ENCODE measurements at places on chromosomes 1 and 21.

GRCh38 chr1:202167708-202168415 lies 7.5 kb upstream of the PTPN7 start:
- DNase-seq, result no peak
- peaks cover 17% of the 10 kb centered on the region for H3K27me3 ChIP-seq
- H3K36me3 ChIP-seq, result no peaks in the 10 kb centered on the region
- H3K4me3 ChIP-seq, result no peak overlapping the region
- no peak overlapping the region for H3K27ac ChIP-seq
- peaks cover 44% of the 10 kb centered on the region for H3K4me1 ChIP-seq

DNA sequence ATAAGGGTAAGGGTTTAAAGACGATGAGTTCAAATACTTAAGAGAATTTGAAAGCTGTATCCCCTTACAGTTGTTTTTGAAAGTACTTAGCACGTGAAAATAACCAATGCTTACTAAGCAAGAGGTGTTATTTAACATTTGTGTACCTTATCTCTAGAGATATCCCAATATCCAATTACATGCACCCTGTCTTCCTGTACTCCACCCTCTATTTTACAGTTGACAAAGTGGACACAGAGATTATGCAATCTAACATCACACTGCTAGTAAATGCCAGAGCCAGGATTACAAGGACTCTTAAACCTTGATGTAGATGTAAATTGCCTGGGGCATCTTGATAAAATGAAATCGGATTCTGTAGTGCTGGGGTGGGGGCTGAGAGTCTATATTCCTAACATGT lies 72.0 kb downstream of the GDAP2 start:
- H3K27ac ChIP-seq, result no peak overlapping the region
- no peak overlapping the region for H3K4me3 ChIP-seq
- no peaks in the 10 kb centered on the region for H3K36me3 ChIP-seq
- H3K4me1 ChIP-seq, result no peaks in the 10 kb centered on the region
- H3K27me3 ChIP-seq, result no peaks in the 10 kb centered on the region

- H3K36me3 ChIP-seq, result no peaks in the 10 kb centered on the region
- peaks cover 14% of the 10 kb centered on the region for H3K27me3 ChIP-seq
- DNase-seq, result no peak
- no peak overlapping the region for H3K4me3 ChIP-seq
- no peaks in the 10 kb centered on the region for H3K4me1 ChIP-seq
Measured at GRCh38 chr1:165290148-165290547, 66.4 kb downstream of the LMX1A start.

- H3K27me3 ChIP-seq, result peaks cover under 1% of the 10 kb centered on the region
- DNase-seq, result no peak
- no peak overlapping the region for H3K4me3 ChIP-seq
- no peaks in the 10 kb centered on the region for H3K36me3 ChIP-seq
Measured at GRCh38 chr1:228987286-228987685, 252.0 kb downstream of the RHOU start.

DNA sequence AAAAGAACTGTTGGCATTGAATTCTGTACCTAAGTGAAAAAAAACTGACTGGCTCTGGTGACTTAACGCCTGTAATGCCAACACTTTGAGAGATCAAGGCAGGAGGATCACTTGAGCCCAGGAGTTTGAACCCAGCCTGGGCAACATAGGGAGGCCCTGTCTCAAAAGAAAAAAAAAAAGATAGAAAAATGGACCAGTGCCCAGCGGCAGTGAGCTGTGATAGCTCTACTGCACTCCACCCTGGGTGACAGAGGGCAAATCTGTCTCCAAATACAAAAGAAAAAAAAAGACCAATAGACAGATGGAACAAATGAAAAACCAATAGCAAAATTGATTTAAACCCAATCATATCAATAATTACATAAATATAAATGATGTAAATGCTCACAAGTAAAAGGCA lies 674 bp upstream of the AKR7A3 start:
- DNase-seq, result no peak
- H3K27me3 ChIP-seq, result peaks cover 31% of the 10 kb centered on the region
- H3K27ac ChIP-seq, result no peak overlapping the region

DNA sequence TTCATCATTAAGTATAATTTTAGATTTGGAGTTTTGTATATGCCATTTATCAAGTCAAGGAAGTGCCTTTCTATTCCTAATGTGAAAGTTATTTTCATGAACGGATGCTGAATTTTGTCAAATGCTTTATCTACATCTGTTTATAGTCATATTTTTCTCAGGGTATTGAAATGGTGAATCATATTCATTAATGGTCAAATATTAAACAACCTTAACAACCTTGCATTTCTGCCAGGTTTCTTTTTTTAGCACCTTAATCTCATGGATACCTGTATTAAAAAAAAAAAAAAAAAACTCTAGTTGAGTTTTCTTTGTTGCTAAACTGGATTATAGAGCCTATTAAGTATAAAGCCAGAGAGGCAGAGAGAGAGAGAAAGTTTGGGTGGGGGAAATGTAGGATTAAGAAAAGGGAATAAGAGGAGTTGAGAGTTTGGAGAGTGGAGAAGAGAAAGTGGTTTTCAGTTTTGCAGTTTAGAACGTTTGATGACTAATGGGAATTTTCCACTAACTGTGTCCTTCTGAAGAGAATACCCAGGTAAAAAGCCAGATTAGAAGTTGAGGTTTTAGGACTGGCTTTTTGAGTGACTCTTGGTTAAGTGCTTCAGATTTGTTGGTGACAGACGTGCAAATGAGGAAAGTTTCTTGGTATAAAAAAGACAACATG lies 305.0 kb downstream of the HLX start:
- H3K27me3 ChIP-seq, result no peaks in the 10 kb centered on the region
- no peak for DNase-seq
- no peaks in the 10 kb centered on the region for H3K36me3 ChIP-seq
- no peaks in the 10 kb centered on the region for H3K4me1 ChIP-seq
- H3K27ac ChIP-seq, result no peak overlapping the region

GRCh38 chr1:36346741-36347370 lies 23.4 kb upstream of the EVA1B start:
- H3K27me3 ChIP-seq, result no peaks in the 10 kb centered on the region
- no peak for DNase-seq
- H3K4me3 ChIP-seq, result no peak overlapping the region
- H3K36me3 ChIP-seq, result peaks cover 34% of the 10 kb centered on the region
- peak overlapping the region; percentile 2 for H3K27ac ChIP-seq

- no peak overlapping the region for H3K27ac ChIP-seq
- H3K4me1 ChIP-seq, result no peaks in the 10 kb centered on the region
- no peak overlapping the region for H3K4me3 ChIP-seq
- DNase-seq, result no peak
- no peaks in the 10 kb centered on the region for H3K36me3 ChIP-seq
- H3K27me3 ChIP-seq, result peaks cover 3% of the 10 kb centered on the region
Measured at GRCh38 chr1:209443361-209443931, 140.1 kb upstream of the CAMK1G start.

GRCh38 chr1:19128968-19129514 lies 81.0 kb downstream of the UBR4 start:
- peak overlapping the region; percentile 19 for H3K27ac ChIP-seq
- H3K4me3 ChIP-seq, result no peak overlapping the region
- no peak for DNase-seq
- no peaks in the 10 kb centered on the region for H3K27me3 ChIP-seq

DNA sequence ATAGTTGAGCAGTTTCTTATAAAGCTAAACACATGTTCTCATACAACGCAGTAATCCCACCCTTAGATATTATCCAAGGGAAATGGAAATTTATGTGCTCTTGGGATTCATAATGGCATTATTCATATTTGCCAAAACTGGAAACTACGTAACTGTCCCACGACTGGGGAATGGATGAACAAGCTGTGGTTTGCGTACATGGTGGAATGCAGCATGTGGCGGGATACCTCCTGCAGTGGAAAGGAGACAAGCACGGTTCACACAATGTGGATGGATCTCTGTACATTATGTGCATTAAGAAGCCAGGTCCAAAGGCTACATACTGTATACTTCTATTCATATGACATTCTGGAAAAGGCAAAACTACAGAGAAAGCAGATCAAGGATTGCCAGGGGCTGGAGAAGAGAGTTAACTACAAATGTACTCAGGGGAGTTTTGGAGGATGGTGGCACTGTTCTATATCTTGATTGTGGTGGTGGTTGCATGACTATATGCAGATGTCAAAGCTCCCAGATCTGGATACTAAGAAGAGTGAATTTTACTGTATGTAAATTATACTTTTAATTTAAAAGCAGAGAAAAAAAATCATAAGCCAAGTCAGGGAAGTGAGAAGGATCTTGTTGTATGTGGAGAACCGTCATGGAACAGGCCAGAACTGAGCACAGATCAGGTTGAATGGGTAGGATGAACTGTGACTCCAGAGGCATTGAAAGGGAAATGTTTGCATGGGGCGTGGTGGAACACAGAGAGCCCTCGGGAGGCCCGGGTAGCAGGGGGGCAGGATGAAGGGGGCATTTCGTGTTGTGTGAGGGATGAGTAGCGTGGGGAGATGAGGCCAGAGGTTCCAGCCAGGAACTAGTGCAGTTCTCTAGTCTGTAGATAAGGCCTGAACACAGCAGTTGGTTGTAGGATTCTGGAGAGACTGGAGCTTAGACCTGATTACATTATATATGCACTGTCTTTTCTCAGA lies 90.7 kb downstream of the GALNT2 start:
- no peaks in the 10 kb centered on the region for H3K27me3 ChIP-seq
- no peak for DNase-seq
- H3K27ac ChIP-seq, result no peak overlapping the region
- H3K36me3 ChIP-seq, result no peaks in the 10 kb centered on the region
- H3K4me3 ChIP-seq, result no peak overlapping the region
- H3K4me1 ChIP-seq, result peaks cover 17% of the 10 kb centered on the region

DNA sequence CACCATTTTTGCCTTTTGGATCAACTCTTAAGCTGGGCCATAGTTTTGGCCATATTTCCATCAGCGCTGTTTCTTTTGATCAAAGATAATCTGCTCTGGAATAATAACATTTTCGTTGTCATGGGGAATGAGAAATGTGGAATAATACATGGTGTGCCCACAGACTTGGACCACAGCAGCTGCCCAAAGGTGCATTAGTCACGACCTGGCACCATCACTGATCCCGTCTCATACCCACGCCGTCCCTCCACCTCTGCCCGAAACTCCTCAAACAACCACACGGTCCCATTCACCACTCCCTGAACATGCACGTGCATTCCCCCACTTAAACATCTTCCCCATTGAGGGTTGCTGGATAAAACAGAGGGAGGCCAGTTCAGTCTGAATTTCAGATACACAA lies 76.9 kb downstream of the SLC66A1 start:
- no peaks in the 10 kb centered on the region for H3K27me3 ChIP-seq
- peaks cover 23% of the 10 kb centered on the region for H3K36me3 ChIP-seq
- no peak overlapping the region for H3K27ac ChIP-seq
- H3K4me3 ChIP-seq, result no peak overlapping the region

GRCh38 chr21:32554832-32555638 lies 30.3 kb downstream of the TCP10L start:
- H3K4me1 ChIP-seq, result no peaks in the 10 kb centered on the region
- H3K27ac ChIP-seq, result no peak overlapping the region
- H3K36me3 ChIP-seq, result no peaks in the 10 kb centered on the region
- no peak for DNase-seq
